NCI-H524 (cell line): ENCODE measurements at places on chromosomes 7 and 10.

GRCh38 chr7:155878250-155878649 lies 66.0 kb upstream of the SHH start:
- DNase-seq, result no peak

- DNase-seq, result no peak
These were observed 66.4 kb downstream of the HK1 start for GRCh38 chr10:69344591-69345252.

GRCh38 chr7:1548944-1549343 lies 7.1 kb downstream of the TMEM184A start:
- no peak for DNase-seq

- DNase-seq, result no peak
These were observed 89.9 kb downstream of the JMJD1C start for GRCh38 chr10:63375859-63376258.

DNA sequence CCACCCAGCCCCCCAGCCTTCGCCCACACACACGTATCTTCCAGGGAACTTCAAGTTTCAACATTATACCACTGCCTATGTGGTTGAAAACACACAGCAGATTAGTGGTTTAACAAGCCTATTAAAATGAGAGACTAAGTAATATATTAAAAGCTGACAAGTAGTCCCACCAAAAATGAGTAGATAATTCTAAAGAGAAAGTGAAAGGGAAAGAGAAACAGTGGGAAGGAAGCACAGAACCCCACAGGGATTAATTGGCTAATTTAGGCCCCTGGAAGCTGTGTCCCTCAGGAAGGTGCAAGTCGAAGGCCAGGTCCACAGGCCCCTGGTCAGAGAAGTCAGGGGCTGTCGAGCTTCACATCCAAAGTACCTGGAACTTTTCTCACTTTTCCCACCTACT lies 210.5 kb upstream of the YAE1 start:
- DNase-seq, result no peak

GRCh38 chr7:132739271-132739955 lies 163.1 kb upstream of the PLXNA4 start:
- DNase-seq, result no peak

GRCh38 chr7:2802504-2803341 lies 41.4 kb downstream of the GNA12 start:
- DNase-seq, result no peak

DNA sequence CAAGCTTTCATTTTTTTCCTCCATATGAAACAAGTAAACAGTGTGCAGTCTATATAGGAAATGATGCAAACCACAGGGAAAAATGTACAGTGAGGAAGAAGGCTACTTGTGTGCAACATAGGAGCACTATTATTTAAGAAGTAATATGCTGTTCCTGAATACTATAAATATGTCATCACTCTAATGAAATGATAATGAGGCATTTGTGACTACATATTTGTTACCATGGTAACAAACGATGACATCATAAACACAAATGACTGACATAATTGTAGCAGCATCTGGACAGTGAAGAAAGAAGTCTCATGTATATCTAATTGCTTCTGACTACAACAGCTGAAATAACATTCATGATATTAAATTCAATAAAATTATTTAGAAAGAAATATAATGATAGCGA lies 164.8 kb downstream of the C7orf25 start:
- DNase-seq, result no peak
